ENCODE measurements at places on chromosomes 6 and 20. TPM values are rescaled to one million over a fixed set of nuclear protein-coding genes. Genes with fewer than 3 reads are reported as not detected.

The SFTA2 gene
- total RNA-seq, result not detected

The STMND1 gene
- total RNA-seq, result not detected

The ZSWIM3 gene
- total RNA-seq, result 6.7 TPM

The ADGRF1 gene
- not detected for total RNA-seq

The ACTL10 gene
- total RNA-seq, result 5.5 TPM

The PGC gene
- total RNA-seq, result not detected

The RGL2 gene
- 67.9 TPM for total RNA-seq

The ITPA gene
- total RNA-seq, result 46.8 TPM

The DDX43 gene
- 1.9 TPM for total RNA-seq

The PRRT1 gene
- 1.5 TPM for total RNA-seq

The CLIC1 gene
- total RNA-seq, result 98.3 TPM

The PLEKHG1 gene
- total RNA-seq, result 3.9 TPM

The VNN1 gene
- not detected for total RNA-seq

The MEP1A gene
- not detected for total RNA-seq

The C20orf204 gene
- 3.7 TPM for total RNA-seq

The CCND3 gene
- total RNA-seq, result 242 TPM

The KCNQ5 gene
- total RNA-seq, result 3.4 TPM

The STK35 gene
- 18.5 TPM for total RNA-seq

The CAGE1 gene
- 0.17 TPM for total RNA-seq

The OR2J3 gene
- total RNA-seq, result not detected

The BNIP5 gene
- total RNA-seq, result not detected

The ENPP3 gene
- total RNA-seq, result 0.33 TPM

The PRDM1 gene
- total RNA-seq, result 34.0 TPM

The LIME1 gene
- total RNA-seq, result 169 TPM

The WFDC2 gene
- total RNA-seq, result 1.6 TPM

The MARCKS gene
- total RNA-seq, result 2.7 TPM

The C6orf132 gene
- not detected for total RNA-seq

The GNMT gene
- total RNA-seq, result 1.2 TPM

The HDGFL1 gene
- total RNA-seq, result not detected

The HBS1L gene
- 69.9 TPM for total RNA-seq

The TRIM15 gene
- total RNA-seq, result not detected

The NUS1 gene
- total RNA-seq, result 33.2 TPM

The LY6G6F gene
- total RNA-seq, result not detected

The HLA-DMB gene
- 7.9 TPM for total RNA-seq

The SPATA25 gene
- total RNA-seq, result 4.7 TPM

The THEMIS gene
- 58.1 TPM for total RNA-seq

The NFATC2 gene
- total RNA-seq, result 64.9 TPM

The CGAS gene
- total RNA-seq, result 17.8 TPM

The PTCRA gene
- total RNA-seq, result not detected

The SLC22A2 gene
- not detected for total RNA-seq

The E2F3 gene
- 25.2 TPM for total RNA-seq

The TGM3 gene
- total RNA-seq, result not detected

The CPXM1 gene
- total RNA-seq, result not detected

The OR2B6 gene
- total RNA-seq, result not detected

The PDYN gene
- not detected for total RNA-seq

The DZANK1 gene
- 2.7 TPM for total RNA-seq

The GSTA2 gene
- total RNA-seq, result not detected

The RGS17 gene
- not detected for total RNA-seq

The TRIM10 gene
- not detected for total RNA-seq

The GPR63 gene
- total RNA-seq, result 1.9 TPM

The ARMH2 gene
- total RNA-seq, result 4.7 TPM
